ENCODE measurements at places on chromosomes 7 and 10.

DNA sequence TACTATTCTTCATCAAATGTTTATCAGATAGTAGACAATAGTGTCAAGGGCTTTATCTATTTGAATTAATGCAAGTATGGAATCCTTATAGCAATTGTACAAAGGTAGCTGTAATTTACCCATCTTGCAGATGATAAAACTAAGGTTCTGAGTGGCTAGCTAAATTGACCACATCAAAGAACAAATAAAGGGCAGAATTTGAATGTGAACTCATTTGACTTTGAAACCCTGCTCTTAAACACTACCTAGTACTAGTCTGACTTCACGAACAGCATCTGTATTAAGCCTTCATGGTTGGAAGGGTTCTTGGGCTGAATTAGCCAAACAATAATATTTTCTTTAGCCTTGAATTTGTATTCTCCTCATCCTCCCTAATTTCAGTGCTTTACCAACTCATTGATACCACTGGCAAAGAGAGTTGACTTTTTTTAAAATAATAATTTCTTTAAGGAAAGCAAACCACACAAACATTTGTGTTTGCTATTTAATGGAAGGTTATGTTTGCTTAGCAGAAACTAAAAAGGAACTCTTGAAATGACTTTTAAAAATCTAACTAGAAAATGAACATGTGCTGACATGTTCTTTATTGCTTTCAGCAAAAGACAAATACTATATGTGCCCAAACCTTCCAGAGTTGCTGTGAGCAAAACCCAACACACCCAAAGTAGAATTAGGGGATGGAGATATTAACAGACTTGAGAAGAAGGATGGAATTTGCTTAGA lies 322.6 kb downstream of the RNLS start:
- no peak for DNase-seq

DNA sequence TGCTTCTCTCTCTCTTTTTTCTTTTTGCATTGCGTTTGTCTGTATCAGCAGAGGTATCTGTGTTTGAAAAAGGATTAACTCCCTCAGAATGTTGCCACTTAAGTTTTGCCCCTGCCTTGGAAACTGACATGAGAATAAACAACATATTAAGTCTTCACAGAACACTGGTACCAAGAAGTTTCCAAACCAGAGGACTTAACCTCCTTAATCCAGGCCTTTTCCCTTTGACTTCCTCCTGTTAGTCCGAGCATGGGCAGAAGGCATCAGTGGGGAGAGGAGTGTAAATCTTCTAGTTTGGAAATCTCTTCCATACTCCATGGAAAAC lies 681.4 kb downstream of the LRMDA start:
- no peak for DNase-seq

- no peak for DNase-seq
These were observed 90.9 kb upstream of the NOBOX start for GRCh38 chr7:144494355-144494754.

DNA sequence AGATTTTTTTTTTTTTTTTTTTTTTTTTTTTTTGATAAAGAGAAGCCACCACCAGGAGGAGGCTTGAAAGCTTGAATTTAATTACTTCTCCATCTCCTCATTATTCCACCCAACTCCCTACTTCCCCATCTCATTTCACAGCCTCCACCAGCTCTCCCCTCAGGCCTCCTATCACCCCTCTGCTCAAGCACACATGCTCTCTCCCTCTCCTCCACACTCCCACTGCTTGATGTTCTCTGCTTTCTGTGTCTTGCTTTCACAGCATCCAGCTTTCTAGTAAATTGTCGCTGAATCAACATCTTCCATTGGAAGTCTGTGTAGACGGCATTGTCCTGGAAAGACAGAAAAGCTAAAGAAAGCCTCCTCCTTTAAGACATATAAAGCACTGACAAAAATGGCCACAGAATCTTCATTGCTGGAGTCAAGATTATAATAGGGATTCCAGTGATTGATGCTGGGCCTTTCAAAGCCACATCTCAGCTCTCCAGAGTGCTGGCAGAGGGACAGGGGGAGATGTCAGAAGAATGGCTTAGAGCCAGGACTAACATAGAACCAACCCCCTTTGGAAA lies 58.3 kb downstream of the DOCK4 start:
- no peak for DNase-seq

All from left renal cortex interstitium (tissue), 4 donors.